HTR-8/SVneo (cell line): ENCODE measurements at places on chromosomes 1 and 21.

DNA sequence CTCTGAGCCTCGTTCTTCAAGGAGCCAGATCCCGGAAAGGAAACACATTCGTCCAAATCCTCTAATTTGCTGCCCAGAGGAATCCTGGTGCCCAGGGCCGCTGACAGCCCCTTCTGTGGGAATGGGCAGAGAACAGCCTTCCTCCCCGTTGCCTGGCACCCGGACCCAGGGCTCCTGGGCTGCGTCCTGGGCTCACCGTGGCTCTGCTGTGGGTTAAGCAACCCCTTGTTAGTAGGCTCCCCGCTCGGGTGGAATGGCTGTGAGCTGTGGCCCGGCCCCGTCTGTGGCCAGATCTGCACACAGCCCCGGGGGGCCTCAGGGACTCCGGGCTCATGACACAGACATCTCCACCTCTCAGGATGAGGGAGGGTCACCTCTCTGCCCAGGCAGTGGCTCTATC, 122.9 kb upstream of the ARHGEF16 start:
- no peak for DNase-seq

- no peak for DNase-seq
Measured at GRCh38 chr1:197715806-197716205, 59.5 kb downstream of the DENND1B start.

- DNase-seq: peak; percentile 56
Measured at GRCh38 chr1:9101510-9102146, 27.3 kb downstream of the GPR157 start.

GRCh38 chr1:93000751-93001175, 39.5 kb upstream of the DIPK1A start:
- DNase-seq: no peak

DNA sequence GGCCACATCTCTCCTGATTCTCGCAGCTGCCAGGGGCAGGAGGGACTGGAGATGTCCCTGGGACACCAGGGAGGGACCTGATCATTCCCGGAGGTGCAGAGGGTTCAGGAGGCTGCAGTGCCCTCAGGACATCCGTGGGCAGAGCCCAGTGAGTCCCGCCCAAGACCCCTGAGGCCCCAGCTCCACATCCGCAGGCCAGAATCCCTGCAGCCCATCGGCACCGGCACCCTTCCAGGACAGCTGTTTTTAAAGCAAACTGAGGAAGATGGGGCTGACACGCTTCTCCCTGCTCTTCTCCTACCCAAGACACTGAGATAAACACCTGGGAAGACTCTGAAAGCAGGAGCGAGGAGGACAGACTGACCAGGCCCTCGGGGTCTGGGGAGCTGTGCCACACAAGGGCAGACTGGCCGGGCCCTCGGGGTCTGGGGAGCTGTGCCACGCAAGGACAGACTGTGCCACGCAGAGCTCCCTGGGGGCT, 25.5 kb downstream of the SLC19A1 start:
- no peak for DNase-seq

GRCh38 chr1:233015965-233016364, 65.6 kb downstream of the NTPCR start:
- no peak for DNase-seq

GRCh38 chr1:32100359-32100758, 7.5 kb upstream of the KPNA6 start:
- DNase-seq: no peak
